Neural progenitor cell (in vitro differentiated cells): ENCODE measurements at places on chromosomes 5 and 9. TPM values are rescaled to one million over a fixed set of nuclear protein-coding genes. Genes with fewer than 3 reads are reported as not detected.

DNA sequence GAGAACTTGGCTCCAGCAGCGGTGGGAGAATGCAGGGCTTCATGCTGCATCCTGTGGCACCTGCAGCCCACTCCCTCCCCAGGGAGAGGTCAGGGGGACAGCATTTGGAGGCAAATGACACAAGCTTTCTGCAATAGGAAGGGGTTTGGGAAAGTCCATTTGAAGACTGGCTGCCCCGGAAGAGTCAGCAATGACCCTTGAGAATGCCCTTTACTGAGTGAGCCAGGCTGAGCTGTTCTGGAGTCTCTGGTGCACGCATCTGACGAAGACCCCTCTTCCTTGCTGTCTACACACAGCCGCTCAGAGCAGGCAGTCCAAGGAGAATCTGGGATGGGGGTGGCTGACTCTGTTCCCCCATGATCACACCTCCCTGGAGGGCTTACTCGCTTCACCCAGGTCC, 5.5 kb upstream of the NXNL2 start:
- no peak for DNase-seq
- H3K4me3 ChIP-seq: no peak overlapping the region
- H3K27me3 ChIP-seq: peaks cover 36% of the 10 kb centered on the region
- H3K27ac ChIP-seq: no peak overlapping the region
- H3K36me3 ChIP-seq: no peaks in the 10 kb centered on the region
- peaks cover 3% of the 10 kb centered on the region for H3K4me1 ChIP-seq

DNA sequence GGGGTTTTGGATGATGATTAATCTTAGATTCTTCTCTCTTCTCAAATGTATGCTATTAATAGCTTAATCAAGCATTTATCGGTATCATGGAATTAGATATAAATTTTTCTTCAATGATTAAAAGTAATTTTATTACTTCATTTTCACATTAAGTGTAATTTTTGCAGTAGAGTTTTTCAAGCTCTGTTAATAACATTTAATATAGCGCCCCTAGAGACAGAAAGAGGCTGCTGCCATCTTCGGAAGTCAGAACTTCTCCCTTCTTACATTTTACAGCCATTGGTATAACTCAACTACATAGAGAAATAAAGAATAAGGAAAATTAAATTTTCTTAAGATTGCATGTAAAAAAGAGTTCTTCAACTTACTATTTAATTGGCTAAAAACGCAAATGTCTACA, 540.3 kb downstream of the GABRG2 start:
- H3K36me3 ChIP-seq: no peaks in the 10 kb centered on the region
- peaks cover 3% of the 10 kb centered on the region for H3K4me1 ChIP-seq
- no peak overlapping the region for H3K27ac ChIP-seq
- no peaks in the 10 kb centered on the region for H3K27me3 ChIP-seq

DNA sequence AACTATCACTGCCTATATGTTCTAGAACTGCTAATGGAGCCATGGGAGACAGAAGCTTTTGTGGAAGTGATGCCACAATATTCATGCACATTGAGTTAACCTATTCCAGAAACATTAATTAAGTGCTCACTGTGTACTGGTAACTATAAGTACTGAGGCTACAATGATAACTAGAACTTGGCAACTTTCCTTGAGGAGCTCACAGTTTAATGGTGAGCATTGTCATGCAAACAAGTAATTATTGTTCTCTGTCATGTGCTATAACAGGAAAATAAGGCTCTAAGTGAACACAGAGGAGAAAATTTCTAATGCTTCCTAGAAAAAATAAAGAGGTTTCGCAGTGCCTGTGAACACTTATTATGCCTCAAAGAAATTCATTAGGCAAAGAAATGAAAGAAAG, 142.2 kb downstream of the BAAT start:
- H3K36me3 ChIP-seq: no peaks in the 10 kb centered on the region
- no peak overlapping the region for H3K4me3 ChIP-seq
- no peaks in the 10 kb centered on the region for H3K4me1 ChIP-seq
- DNase-seq: no peak

DNA sequence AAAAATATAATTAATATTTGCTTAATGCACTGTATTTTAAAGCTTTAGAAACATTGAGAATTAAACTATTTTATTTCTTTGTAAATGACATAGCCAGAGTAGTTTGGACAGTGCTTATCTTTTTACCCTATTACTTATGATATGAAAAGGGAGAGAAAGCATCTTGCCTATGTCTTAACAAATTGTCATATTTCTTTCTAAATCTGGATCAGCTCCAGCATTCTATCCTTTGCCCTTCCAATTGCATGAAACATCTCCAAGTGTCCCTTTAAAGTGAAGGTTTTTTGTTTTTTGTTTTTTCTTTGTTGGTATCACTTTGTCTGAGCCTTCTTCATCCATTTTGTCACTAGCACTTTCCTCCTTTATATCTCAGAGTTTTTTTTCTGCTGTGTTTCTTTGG, 511.6 kb upstream of the FAM174A start:
- no peaks in the 10 kb centered on the region for H3K4me1 ChIP-seq
- H3K36me3 ChIP-seq: no peaks in the 10 kb centered on the region

DNA sequence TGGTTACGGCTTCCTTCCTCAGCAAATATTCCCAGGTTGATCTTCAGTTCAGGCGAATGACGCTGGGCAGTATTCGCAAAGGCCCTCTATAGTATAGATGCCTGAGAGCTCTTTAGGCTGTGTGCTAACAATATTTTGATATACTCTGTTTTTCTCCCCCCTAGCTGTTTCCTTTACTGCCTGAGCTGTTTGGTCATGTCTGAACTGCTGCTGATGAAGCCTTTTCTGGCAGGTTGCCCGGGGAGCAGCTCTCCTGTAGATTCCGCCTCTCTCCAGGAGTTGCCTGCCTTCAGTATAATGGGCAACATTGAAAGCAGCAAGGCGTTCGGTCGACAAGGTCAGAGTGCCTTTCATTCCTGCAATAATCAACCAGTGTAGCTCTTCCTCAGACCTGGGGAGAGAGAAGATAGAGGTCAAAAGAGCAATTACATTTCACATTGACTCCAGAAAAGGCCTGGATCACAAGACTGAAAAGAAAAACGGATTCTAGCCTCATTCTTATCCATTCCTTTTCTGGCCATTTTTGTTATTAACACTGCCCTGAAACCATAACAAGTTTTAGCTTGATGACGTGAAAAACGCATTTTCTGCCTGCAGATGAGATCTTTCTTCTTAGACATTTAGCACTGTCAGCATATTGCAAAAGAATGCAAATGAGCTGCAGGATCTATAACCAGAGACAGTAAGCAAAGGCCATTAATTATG, 60.1 kb upstream of the ZNF608 start:
- no peaks in the 10 kb centered on the region for H3K36me3 ChIP-seq
- H3K4me3 ChIP-seq: no peak overlapping the region
- DNase-seq: peak; percentile 64
- no peaks in the 10 kb centered on the region for H3K27me3 ChIP-seq

NFX1 gene
- total RNA-seq: 13.0 and 14.6 TPM in 2 replicates

GRCh38 chr9:86828631-86829030, 118.7 kb downstream of the GAS1 start:
- no peak overlapping the region for H3K27ac ChIP-seq
- no peaks in the 10 kb centered on the region for H3K4me1 ChIP-seq
- no peaks in the 10 kb centered on the region for H3K27me3 ChIP-seq

DNA sequence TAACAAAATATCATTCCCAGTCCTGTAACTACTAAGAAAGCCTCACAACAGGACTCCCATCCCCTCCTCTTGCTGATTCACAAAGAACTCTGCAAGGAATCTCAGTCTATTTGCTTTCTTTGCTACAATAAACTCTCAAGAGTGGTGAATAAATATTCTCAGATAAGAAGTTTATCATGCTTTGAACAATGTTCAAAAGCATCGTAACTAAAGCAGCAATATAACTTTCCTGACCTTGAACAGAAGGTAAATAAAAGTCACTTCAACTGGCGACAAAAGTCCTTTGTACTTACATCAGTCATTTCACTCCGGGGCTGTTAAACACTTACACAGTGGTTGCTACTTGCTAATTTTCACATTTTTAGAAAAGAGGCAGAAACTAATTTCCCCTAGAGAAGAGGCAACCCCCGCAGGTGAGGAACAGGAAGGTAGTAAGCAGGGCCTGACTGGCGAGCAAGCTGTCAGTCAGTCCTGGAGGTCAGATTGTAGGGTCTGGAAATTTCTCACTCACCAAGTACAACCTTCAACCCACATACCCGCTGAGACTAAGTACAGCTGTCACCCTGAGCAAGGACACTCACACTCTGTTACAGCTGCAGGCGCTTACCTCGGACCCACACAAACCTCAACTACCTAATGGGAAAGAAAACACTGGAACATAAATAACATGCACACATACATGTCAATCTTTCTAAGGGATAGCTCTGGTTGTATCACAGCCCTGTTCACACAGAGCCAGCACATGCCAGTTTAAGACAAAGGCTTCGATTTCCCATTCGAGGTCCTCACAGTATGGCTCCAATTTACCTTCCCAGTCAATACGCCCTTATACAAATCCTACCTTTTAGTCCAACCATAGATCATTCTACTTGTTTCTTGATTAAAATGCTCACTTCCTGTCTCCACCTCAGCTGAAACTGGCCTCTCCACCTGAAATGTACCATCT, 104.6 kb upstream of the RETREG1 start:
- H3K4me1 ChIP-seq: peaks cover 42% of the 10 kb centered on the region
- no peak for DNase-seq
- peaks cover 3% of the 10 kb centered on the region for H3K36me3 ChIP-seq
- no peak overlapping the region for H3K4me3 ChIP-seq

DNA sequence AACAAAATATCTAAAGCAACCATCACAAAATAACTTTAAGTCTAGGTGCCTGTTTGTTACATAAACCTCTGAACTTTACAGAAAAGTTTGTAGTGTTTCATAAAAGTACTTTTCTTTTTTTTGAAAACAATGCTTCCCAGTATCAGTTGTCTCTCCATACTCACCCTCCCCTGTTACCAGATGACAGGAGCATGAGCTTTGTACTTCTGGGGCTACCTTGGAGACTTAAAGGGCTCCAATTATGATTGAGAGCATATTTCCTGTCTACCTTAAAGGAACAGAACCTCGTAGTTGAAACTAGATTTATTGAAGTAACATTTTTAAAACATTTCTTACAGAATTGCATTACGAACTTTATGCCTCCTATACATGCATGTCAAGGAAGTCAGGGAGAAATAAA, 55.4 kb upstream of the PPP1R2B start:
- no peak overlapping the region for H3K27ac ChIP-seq
- H3K4me3 ChIP-seq: no peak overlapping the region
- no peaks in the 10 kb centered on the region for H3K27me3 ChIP-seq
- no peaks in the 10 kb centered on the region for H3K4me1 ChIP-seq
- DNase-seq: no peak

C9 gene
- total RNA-seq: not detected in 2 replicates

PTPRD gene
- total RNA-seq: 118 and 136 TPM in 2 replicates

DNA sequence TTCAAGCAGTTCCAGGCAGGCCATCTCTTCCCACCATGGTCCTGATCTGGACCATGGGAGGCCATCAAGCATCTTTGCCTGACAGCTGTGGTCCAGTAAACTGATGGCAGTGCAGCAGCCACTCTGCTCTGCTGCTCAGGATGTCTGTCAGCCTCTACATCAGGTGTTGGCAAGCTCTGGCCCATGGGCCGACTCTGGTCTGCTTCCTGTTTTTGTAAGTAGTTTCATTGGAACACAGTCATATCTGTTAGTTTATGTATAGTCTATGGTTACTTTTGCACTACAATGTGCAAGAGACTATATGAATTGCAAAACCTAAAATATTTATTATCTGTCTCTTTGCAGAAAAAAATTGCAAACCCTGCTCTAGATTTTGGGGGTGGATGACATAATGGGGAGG, 225.0 kb downstream of the KCTD16 start:
- H3K4me1 ChIP-seq: no peaks in the 10 kb centered on the region
- no peak for DNase-seq
- H3K36me3 ChIP-seq: no peaks in the 10 kb centered on the region
- no peak overlapping the region for H3K27ac ChIP-seq
- no peaks in the 10 kb centered on the region for H3K27me3 ChIP-seq

CYSTM1 gene
- total RNA-seq: 8.9 and 19.8 TPM in 2 replicates

TAF1L gene
- not detected in 2 replicates for total RNA-seq

DNA sequence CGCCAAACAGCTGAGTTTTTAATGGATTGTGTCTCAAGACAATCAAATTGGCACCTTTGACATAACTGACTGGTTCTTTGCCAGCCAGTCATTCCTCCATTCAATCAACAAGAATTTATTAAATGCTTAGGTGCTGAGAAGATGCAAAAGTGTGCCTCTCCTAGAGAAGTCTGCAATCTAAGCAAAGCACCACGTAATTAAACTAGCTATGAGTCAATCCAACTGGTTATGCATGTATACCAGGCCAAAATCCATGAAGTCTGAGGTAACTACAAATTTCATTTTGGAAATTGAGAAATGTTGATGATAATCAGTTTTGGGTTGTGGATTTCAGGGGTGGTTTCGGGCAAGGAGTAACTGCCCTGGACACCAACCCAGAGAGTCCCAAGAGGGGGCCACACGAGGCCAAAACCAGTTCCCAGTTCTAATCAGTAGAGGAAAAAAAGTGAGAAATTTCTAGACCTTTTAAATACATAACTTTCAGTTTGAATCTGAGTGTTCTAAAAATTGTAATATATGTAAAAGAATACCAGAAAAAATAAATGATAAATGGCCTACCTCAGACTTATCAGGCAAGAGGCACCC, 92.6 kb downstream of the EFNA5 start:
- H3K27ac ChIP-seq: peak overlapping the region; percentile 88
- peak overlapping the region; percentile 16 for H3K4me3 ChIP-seq
- H3K36me3 ChIP-seq: no peaks in the 10 kb centered on the region

- H3K36me3 ChIP-seq: no peaks in the 10 kb centered on the region
- no peak for DNase-seq
- no peaks in the 10 kb centered on the region for H3K4me1 ChIP-seq
- H3K27me3 ChIP-seq: no peaks in the 10 kb centered on the region
These were observed 47.0 kb downstream of the KCNV2 start for GRCh38 chr9:2764353-2764752.

GRCh38 chr9:108396193-108396592, 459.6 kb downstream of the ACTL7B start:
- no peaks in the 10 kb centered on the region for H3K4me1 ChIP-seq
- H3K36me3 ChIP-seq: no peaks in the 10 kb centered on the region
- H3K27ac ChIP-seq: no peak overlapping the region
- no peak for DNase-seq
- no peaks in the 10 kb centered on the region for H3K27me3 ChIP-seq
- H3K4me3 ChIP-seq: no peak overlapping the region

- DNase-seq: no peak
- H3K27me3 ChIP-seq: no peaks in the 10 kb centered on the region
- H3K4me3 ChIP-seq: no peak overlapping the region
- no peak overlapping the region for H3K27ac ChIP-seq
- H3K4me1 ChIP-seq: no peaks in the 10 kb centered on the region
These were observed 112.8 kb upstream of the IRX4 start for GRCh38 chr5:1995491-1995890.

TMEM38B gene
- 20.2 and 21.1 TPM in 2 replicates for total RNA-seq

ADAMTS13 gene
- total RNA-seq: 2.4 and 6.1 TPM in 2 replicates

SEC24A gene
- total RNA-seq: 12.7 and 14.3 TPM in 2 replicates

GRCh38 chr9:22215521-22215920, 206.4 kb upstream of the CDKN2B start:
- no peak overlapping the region for H3K27ac ChIP-seq
- no peaks in the 10 kb centered on the region for H3K4me1 ChIP-seq
- H3K27me3 ChIP-seq: no peaks in the 10 kb centered on the region
- no peaks in the 10 kb centered on the region for H3K36me3 ChIP-seq

SLC6A7 gene
- total RNA-seq: not detected in 2 replicates
